ENCODE measurements at places on chromosomes 5 and 9.

DNA sequence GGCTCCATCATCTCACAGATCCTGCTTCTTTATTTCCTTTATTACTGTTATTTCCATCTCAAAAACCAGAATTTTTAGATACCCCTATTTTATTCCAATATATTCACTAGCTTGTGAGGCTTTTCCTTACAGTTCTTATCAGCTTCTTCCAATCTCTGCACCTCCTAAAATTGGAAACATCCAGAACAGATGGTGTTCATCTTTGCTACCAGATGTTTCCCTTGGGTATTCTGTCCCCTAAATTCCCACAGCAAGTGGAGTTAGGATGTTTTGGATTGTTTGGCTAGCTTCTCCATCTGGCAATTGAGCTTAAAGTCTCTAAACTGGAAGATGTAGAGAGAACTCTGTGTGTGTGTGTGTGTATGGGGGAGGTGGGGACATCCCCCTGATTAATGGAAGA, 580.4 kb downstream of the DTWD2 start:
- no peak for DNase-seq

GRCh38 chr5:181192337-181193046, 12.5 kb downstream of the TRIM7 start:
- no peak for DNase-seq

GRCh38 chr5:9149988-9150387, 395.9 kb downstream of the SEMA5A start:
- DNase-seq = no peak

DNA sequence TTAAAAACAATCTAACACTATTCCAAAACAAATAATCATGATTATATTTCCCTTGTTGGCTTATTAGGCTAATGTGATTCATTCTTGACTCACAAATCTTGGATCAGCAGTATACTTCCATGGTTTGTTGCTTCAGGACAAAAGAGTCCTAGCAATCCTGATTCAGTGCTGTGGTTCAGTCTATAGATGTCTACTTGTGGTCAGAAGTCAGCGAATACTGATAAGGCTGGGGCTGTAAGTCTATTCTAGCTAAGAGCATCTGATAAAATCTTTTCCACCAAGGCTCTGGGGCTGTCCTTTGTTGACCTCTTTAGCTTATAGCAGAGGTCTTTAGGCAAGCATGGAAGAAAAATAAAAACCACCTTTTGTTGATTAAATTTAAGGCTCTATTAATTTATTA, 4.4 kb upstream of the SMIM3 start:
- DNase-seq = no peak

DNA sequence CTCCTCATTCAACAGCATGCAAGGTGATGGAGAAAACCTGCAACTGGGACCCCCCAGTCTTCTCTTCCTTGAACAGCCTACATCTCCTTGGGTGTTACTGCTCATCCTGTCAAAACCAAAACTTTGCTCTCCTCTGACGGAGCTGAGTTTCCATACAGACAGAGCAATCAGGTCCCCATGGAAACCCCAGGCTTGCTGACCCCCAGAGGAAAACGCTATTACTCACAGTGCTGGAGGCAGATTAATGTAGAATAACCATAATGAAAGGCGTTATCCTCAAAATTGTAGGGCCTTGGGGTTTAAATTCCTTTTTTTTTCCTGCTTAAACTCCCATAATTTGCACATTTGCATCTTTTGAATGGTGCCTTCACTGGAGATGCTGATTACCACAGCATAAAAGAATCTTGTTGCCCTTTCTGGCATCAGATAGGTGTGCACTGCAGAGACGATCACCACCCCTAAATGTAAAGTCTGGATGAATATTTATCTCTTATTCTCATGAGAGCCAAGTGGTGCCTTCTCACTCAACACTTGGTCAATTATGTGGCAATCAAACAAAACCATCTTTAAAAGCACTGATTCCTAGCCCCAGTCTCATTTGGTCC, 126.3 kb downstream of the MSX2 start:
- DNase-seq = no peak

All from GM23338 (cell line).